ENCODE measurements at places on chromosomes 7 and 10. TPM values are rescaled to one million over a fixed set of nuclear protein-coding genes. Genes with fewer than 3 reads are reported as not detected.

GRCh38 chr7:3066506-3066905 is 22.8 kb upstream of the CARD11 start:
- DNase-seq = no peak

- no peak for DNase-seq
These were observed 5.4 kb downstream of the ABLIM1 start for GRCh38 chr10:114652402-114653368.

DNA sequence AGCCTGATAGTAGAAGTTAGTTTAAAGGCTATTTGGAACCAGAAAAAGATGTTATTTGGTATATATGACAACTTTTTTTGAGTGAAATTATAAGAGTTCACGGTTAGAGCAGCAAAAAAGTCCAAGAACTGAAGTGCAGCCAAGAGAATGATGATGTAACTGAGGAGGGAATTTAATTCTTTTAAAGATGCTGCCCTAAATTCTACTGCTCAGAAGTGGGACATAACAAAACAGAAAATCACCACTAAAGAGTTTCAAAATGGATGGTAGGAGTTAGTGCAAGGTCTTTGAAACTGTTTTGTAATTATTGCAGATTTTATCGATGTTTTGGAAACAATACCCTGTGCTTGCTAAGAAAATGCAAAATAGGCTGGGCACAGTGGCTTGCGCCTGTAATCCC is 6.5 kb downstream of the SAMD8 start:
- no peak for DNase-seq

GRCh38 chr10:98858525-98858924 is 377.1 kb downstream of the HPSE2 start:
- DNase-seq = no peak

GRCh38 chr10:129968020-129968852 is 4.2 kb upstream of the EBF3 start:
- DNase-seq = no peak

DNA sequence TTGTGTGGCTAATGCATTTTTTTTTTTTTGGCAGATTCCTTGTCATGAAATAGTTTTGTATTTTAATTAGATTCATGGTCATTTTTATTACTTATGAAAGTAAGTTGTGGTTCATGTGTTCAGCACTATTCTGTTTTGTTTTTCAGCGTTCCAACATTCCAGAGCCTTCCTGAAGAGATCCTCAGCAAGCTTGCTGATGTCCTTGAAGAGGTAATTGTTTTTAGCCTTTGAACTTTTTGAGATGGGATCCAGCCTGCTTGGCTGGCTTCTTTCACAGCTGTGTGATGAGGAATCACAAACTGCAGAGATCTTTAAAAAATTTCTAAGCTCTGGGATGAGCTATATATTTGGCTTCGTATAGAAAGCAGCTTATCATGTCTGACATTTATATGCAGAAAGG is 208.0 kb upstream of the CSTF2T start:
- DNase-seq = no peak

DNA sequence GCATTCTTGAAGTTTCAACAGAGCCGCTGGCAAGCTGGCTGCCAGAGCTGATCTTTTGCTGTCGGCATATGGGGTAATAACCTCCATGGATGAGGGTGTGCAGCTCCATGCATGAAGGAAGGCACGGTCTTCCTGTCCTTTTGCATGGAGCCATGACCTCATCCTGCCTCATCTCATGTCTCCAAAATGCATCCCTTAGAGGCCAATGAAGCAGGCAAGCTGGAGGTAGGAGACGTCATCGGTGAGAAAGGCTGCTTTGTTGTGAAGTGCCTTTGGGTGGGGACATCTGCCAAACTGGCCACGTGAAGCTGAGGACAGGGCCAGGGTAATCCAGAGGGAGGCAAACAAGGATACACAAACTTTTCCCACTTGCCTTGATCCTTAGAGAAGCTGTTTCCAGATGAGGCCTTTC is 161.5 kb upstream of the TBX20 start:
- no peak for DNase-seq

Gene PRSS2
- polyA plus RNA-seq = not detected

Gene SHTN1
- polyA plus RNA-seq = 5.0 TPM

Gene PITX3
- polyA plus RNA-seq = not detected

Gene CCL24
- polyA plus RNA-seq = not detected
